Activated naive CD4-positive, alpha-beta T cell treated with anti-CD3 and anti-CD28 coated beads for 36 hours (primary cell): ENCODE measurements at places on chromosomes 5 and 9. TPM values are rescaled to one million over a fixed set of nuclear protein-coding genes. Genes with fewer than 3 reads are reported as not detected.

TSLP gene
- total RNA-seq, result 0.99 TPM

GRCh38 chr5:6202149-6202967, 176.0 kb downstream of the MED10 start:
- peak; percentile 9 for DNase-seq
- no peaks in the 10 kb centered on the region for H3K4me1 ChIP-seq
- no peaks in the 10 kb centered on the region for H3K36me3 ChIP-seq
- peaks cover 7% of the 10 kb centered on the region for H3K27me3 ChIP-seq

DNA sequence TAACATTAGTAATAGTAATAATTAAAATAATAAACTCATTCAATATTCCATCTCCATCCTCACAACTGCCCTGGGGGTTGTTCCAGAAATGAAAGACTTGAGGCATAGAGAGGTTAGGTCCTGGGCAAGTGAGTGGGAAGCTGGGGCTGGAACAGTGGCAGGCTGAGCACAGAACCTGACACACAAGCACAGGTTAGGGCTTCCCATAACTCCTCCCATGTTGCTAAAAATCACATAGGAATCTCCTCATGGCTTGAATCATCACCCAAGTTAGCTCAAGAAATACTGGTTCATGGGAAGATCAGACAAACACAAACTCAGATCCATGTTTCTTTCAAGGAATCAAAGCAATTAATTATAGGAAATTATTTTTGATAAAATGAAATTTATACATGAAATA, 487.7 kb downstream of the SEMA5A start:
- H3K36me3 ChIP-seq, result no peaks in the 10 kb centered on the region
- no peak overlapping the region for H3K4me3 ChIP-seq
- no peak for DNase-seq
- H3K27me3 ChIP-seq, result no peaks in the 10 kb centered on the region

GRCh38 chr5:6728011-6728794, 15.0 kb downstream of the TENT4A start:
- peaks cover 14% of the 10 kb centered on the region for H3K36me3 ChIP-seq
- no peak overlapping the region for H3K27ac ChIP-seq
- no peak for DNase-seq

- DNase-seq, result no peak
- no peak overlapping the region for H3K4me3 ChIP-seq
- H3K27me3 ChIP-seq, result peaks cover 68% of the 10 kb centered on the region
Measured at GRCh38 chr9:130660683-130661450, 3.5 kb upstream of the PRDM12 start.

DNA sequence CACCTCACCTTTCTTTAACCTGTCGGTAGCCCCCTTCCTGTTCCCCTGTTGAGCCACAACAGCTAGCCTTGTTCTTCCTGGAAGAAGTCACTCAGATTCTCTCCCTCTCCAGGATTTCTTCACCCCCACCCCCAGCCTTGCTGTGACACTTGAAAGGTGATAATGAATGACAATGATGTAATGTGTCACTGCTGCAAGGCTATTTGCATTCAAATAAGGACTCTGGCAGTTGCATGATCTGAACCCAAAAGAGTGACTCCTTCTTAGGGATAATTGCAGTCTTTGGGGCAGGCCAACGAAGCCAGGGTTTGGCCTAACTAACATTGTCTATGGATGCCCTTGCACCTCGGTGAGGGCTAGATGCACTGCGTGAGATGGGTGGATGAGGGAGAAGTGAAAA, 154.4 kb upstream of the CLINT1 start:
- peaks cover 4% of the 10 kb centered on the region for H3K27me3 ChIP-seq
- no peaks in the 10 kb centered on the region for H3K4me1 ChIP-seq
- no peak overlapping the region for H3K4me3 ChIP-seq
- no peak for DNase-seq
